ENCODE measurements at places on chromosomes 11 and 22. TPM values are rescaled to one million over a fixed set of nuclear protein-coding genes. Genes with fewer than 3 reads are reported as not detected.

The SHANK2 gene
- polyA plus RNA-seq = not detected

The KCNJ5 gene
- polyA plus RNA-seq = not detected

DNA sequence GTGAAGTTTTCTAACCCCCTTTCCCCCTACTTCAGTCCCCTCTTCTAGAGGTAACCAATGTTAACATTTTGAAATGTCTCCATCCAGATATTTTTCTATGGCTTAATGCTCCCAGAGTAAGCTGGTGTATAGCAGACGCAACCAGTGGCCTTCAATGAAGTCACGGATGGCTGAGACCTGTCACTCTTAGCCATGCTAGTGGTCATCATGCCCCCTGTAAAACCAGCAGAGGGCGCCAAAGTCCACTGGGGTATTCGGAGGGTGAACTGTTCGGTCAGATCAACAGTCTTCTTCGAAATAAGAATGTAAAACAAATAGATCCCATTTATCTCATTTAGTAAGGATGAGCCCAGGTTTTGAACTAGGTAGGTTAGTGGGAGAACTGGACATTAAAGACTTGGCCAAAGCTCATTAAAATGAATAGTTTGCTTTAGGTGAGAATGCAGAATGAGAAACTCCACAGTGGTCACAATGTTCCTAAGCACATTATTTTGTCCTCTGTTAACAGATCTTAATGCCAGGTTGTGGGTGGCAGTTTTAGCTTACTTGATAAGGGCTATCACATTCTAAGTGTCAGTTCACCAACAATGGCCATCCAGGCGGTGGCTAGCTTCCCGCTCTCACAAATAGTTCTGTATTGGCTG lies 8.6 kb upstream of the MMP8 start:
- DNase-seq = no peak

DNA sequence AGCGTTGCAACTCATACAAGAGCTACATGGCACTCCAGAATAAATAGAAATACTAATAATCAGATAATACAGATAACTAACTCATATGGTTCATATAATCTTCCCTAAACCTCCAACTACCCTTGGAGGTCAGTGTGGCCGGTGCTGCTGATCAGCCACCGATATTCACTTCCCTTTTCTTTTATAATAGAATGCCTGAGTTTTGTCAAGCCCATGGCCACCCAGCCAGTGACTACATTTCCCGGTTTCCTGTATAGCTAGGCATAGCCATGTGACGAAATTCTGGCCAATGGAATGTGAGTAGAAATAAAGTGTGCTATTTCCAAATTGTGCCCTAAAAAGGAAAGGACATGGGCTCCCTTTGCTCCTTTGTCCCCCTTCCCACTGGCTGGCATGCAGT lies 5.9 kb upstream of the CAT start:
- DNase-seq = no peak

GRCh38 chr11:76745561-76746207 lies 37.5 kb upstream of the TSKU start:
- DNase-seq = no peak

DNA sequence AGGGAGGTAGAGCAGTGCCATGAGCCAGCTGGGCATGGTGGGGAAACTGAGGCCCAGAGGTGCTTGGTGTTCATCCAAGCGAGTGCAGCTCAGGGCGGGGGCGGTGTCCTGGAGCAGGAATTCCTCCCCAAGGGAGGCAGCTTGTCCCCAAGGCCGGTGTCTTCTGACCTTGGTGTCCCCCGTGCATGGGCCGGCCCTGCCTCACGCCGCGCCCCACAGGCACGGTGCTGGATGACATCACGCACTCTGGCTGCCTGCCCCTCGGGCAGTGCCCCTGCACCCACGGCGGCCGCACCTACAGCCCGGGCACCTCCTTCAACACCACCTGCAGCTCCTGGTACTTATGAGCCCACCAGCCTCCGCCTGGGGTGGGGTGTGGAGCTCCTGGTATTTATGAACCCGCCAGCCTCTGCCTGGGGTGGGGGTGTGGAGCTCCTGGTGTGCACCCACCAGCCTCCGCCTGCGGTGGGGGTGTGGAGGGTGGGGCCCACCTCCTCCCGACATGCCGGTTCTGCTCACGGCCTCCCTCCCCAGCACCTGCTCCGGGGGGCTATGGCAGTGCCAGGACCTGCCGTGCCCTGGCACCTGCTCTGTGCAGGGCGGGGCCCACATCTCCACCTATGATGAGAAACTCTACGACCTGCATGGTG lies 6.7 kb downstream of the MUC5B start:
- no peak for DNase-seq

- peak; percentile 15 for DNase-seq
These were observed 4.7 kb downstream of the API5 start for GRCh38 chr11:43316451-43316850.

GRCh38 chr22:45268958-45269844 lies 15.5 kb upstream of the UPK3A start:
- DNase-seq = peak; percentile 94

GRCh38 chr11:17098658-17099057 lies 21.2 kb upstream of the RPS13 start:
- no peak for DNase-seq

GRCh38 chr22:32634421-32634981 lies 159.9 kb downstream of the FBXO7 start:
- no peak for DNase-seq

- no peak for DNase-seq
These were observed 12.0 kb downstream of the ALG8 start for GRCh38 chr11:78127403-78127802.

The PATE2 gene
- not detected for polyA plus RNA-seq

DNA sequence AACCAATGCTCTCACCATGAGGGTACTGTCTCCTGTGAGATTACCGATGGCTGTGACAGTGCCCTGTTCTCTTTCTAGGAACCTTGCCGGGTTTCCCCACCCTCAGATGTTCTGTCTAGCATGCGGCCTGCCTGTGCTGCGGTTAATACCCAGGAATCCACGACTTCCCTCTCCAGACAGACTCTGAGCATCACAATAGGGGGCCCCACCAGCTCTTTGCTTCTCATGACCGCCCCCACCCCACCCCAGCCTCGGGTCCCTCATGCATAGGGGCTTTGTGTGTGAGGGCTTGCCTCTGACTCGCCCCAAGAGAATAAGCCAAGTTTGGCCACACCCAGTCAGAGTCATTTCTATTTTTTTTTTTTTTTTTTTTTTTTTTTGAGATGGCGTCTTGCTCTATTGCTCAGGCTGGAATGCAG lies 10.3 kb downstream of the PARVG start:
- no peak for DNase-seq

- no peak for DNase-seq
These were observed 9.0 kb downstream of the SCN3B start for GRCh38 chr11:123645286-123645975.

DNA sequence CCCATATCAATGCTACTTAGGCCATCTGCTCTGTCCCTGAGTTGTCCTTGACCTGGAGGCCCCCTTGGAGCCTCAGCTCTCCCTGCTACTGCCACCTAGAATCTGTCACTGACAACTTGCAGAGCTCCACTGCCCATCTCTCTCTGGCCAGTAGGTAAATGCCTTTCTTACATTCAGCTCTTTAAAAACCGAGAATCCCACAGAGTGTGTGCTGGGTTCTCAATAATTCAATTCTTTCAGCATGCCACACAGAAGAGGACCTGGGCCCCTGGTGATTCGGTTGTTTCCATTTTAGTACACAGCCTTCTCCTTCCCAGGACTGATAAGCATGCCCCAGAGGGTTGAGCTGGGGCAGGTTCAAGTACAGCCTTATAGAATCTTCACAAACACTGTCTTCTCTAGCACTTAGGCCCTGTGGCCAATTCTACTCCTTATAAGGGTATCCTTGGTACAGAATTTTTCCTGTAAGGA lies 22.0 kb upstream of the IPO7 start:
- no peak for DNase-seq

GRCh38 chr11:19199771-19200170 lies 2.0 kb downstream of the CSRP3 start:
- no peak for DNase-seq

DNA sequence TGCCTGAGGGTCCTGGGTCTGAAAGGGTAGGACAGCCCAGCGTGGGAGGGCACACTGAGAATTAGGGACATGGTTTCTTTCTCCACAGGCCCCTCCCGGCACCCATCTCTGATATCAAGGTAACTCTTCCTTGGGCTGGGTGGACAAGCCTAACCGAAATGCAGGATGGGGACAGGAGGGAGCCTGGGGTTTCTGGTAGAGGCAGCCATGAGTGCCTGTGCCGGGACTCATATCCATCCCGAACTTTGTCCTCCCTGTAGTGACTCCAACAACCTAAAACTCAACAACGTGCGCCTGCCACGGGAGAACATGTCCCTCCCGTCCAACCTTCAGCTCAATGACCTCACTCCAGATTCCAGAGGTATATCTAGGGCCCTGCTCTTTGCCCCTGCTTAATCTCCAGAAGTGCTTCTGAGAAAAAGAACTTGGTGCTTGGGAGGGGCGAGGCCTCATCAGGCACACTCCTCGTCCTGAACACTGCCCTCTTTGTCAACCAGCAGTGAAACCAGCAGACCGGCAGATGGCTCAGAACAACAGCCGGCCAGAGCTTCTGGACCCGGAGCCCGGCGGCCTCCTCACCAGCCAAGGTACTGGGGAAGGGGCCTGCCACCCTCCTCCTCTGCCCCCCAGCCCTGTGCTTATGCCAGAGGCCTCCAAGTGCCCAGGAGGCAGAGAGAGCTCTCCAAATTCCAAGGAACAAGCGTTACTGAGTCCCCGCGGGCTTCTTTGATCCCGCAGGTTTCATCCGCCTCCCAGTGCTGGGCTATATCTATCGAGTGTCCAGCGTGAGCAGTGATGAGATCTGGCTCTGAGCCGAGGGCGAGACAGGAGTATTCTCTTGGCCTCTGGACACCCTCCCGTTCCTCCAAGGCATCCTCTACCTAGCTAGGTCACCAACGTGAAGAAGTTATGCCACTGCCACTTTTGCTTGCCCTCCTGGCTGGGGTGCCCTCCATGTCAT lies 3.1 kb downstream of the TMEM25 start:
- DNase-seq = no peak

DNA sequence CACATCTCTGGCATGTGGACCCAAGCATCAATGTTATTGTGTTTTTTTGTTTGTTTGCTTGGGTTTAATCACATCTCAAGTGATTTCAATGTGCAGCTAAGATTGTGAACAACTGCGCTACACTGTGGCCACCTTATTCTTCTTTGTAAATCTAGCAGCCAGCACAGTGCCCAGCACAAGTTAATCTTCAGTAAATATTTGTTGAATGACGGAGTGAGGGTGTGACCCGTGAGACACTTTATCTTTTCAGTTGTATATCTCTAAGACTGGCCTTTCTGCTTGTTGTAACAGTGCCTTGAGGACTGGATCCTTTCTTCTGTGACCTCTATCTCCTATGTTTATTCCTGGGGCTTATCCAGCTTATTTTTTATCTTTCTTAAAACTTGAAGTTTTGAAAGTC lies 21.4 kb upstream of the AMOTL1 start:
- no peak for DNase-seq

GRCh38 chr11:120013325-120014250 lies 124.3 kb downstream of the TRIM29 start:
- no peak for DNase-seq

GRCh38 chr11:130598433-130598832 lies 150.0 kb downstream of the ADAMTS15 start:
- no peak for DNase-seq

GRCh38 chr11:109783840-109784239 lies 309.4 kb upstream of the ZC3H12C start:
- no peak for DNase-seq

DNA sequence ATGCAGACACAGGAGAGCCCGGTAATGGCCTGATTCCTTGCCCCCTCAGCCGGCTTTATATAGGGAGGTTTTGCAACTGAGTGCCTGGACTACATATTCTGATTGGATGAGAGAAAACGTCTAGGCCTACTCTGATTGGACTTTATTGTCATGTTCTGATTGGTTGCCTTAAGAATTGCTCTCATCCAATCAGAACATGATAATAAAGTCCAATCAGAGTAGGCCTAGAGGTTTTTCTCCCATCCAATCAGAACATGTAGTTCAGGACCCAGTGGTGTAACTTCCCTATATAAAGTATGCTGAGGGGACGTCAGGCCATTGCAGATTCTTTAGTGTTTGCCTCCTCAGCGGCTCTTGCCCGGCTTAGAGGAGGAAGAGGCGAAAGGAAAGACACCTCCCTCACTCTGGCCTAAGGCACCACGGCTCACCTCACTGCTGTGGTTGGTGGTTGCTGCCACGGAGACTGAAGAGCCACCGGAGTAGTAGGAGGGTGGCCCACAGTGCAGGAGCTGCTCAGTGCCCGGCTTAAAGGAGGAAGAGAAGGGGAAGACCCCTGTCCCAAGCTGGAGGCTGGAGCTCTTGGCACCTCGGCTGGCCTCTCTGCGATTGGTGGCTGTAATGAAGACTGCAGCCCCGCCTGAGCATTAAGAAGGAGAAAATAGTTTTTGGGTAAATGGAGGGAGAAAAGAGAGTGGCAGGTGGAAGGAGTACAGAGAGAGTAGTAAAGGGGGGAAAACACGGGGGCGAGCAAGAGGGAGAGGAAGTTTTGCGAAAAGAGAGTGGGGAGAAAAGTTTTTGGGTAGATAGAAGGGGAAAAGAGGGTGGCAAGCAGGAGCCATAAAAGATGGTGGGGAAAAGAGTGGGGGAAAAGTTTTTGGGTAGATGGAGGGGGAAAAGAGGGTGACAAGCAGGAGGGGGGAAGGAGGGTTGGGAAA lies 116.7 kb upstream of the SERPIND1 start:
- DNase-seq = no peak

The NOX4 gene
- polyA plus RNA-seq = not detected

Measured in naive thymus-derived CD8-positive, alpha-beta T cell (primary cell).